Stimulated activated CD8-positive, alpha-beta memory T cell treated with anti-CD3 and anti-CD28 coated beads, Interleukin-15, amount 100 ng/mL, for 48 hours (primary cell): ENCODE measurements at places on chromosomes 1 and 21.

GRCh38 chr1:95503278-95504030, 269.4 kb downstream of the RWDD3 start:
- no peak for DNase-seq

GRCh38 chr1:31574749-31575368, 1.5 kb upstream of the TINAGL1 start:
- DNase-seq: no peak

- DNase-seq: no peak
Observed at GRCh38 chr1:81554534-81554933, 246.2 kb upstream of the ADGRL2 start.

- DNase-seq: no peak
Observed at GRCh38 chr21:45262041-45262581, 25.6 kb downstream of the POFUT2 start.

- DNase-seq: no peak
Observed at GRCh38 chr1:54122992-54123391, 29.8 kb downstream of the CDCP2 start.

- DNase-seq: no peak
Observed at GRCh38 chr1:8468751-8469150, 150.8 kb downstream of the SLC45A1 start.

GRCh38 chr1:217524787-217525520, 105.9 kb downstream of the GPATCH2 start:
- DNase-seq: no peak

- DNase-seq: peak; percentile 94
Observed at GRCh38 chr1:231337472-231338269, at the start of gene EXOC8. TSS of gene EXOC8 (minus strand) at chr1:231337852. CDS start at chr1:231337745, 107 bp downstream.
